ENCODE measurements at places on chromosomes 1 and 21.

- DNase-seq: no peak
Measured at GRCh38 chr1:216700779-216701178, 22.4 kb downstream of the ESRRG start.

GRCh38 chr1:204530932-204531331 lies 14.7 kb downstream of the MDM4 start:
- DNase-seq: no peak

DNA sequence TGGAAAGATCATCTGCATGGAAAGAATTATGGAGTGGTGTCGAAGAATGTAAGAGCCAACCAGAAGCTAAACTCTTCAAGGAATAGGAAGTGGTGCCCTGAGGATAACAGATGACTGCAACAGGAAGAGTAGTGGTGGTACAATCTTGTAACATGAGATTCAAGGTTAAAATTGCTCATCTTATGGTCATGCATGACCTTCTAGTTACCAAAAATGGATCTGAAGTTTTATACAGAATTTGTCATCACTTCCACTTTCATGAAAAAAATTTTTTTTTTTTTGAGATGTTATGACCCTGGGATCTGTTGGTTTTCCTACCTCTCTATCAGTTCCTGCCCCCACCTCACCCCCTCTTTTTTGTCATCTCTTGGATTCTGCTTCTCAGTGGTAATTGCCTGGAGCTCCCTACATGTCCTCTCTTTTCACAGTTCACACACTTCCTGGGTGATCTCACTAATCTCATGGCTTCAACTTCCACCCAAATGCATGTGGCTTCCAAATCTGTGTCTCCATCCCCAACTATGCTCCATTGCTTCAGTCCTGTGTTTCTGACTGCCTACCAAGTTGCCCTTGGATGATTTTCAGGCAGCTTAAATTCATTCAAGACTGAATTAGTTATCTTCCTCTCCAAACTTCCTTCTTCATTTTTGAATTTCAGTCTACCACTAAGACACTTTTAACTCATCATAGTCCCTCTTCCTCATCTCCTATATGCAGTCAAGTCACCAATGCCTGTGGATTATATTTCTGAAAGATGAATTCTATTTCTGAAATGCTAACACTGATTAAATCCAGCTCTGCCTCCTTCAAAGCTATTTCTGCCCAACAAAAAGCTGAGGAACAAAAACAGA lies 48.4 kb downstream of the SLAMF6 start:
- no peak for DNase-seq

GRCh38 chr1:26005434-26006105 lies 7.7 kb upstream of the PAFAH2 start:
- DNase-seq: no peak

- DNase-seq: peak; percentile 70
Measured at GRCh38 chr1:219798283-219799030, 129.9 kb downstream of the SLC30A10 start.

- no peak for DNase-seq
Measured at GRCh38 chr1:11284784-11285183, 11.8 kb downstream of the UBIAD1 start.

- no peak for DNase-seq
Measured at GRCh38 chr21:34946385-34946840, 102.7 kb downstream of the RUNX1 start.

Measured in fibroblast of skin of abdomen (primary cell).